Activated CD4-positive, alpha-beta T cell treated with anti-CD3 and anti-CD28 coated beads for 48 hours (primary cell): ENCODE measurements at places on chromosomes 11 and 22.
A peak's percentile ranks its signal among the peaks of the same experiment; 100 is the strongest.

GRCh38 chr11:13115380-13115675 lies 106.2 kb downstream of the RASSF10 start:
- DNase-seq, result no peak

- no peak for DNase-seq
Observed at GRCh38 chr22:17205432-17205831, 13.8 kb downstream of the ADA2 start.

GRCh38 chr11:7254731-7255291 lies 3.1 kb downstream of the SYT9 start:
- DNase-seq, result no peak

- no peak for DNase-seq
Observed at GRCh38 chr11:41177791-41178190, 281.7 kb downstream of the LRRC4C start.

GRCh38 chr11:118180300-118180703 lies 3.9 kb upstream of the SCN2B start:
- peak; percentile 35 for DNase-seq

DNA sequence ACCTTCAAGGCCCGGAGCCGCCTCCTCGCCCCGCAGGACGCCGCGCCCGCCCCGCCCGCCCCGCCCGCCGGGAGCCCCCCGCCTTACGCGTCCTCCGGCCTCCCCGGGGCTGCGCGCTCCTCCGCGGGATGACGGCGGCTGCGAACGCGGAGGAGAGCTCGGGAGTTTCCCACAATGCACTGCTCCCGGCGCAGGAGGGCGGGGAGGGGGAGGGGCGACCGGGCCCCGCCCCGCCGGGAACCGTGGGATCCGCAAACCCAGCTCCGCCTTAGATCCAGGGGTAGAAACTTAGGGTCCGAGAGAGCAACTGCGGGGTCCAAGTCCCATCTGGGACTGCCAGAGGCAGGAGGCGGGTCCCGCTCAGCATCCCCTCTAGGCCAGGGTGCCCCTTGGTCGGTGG lies at the start of gene CEND1:
Gene CEND1, minus strand, starts transcription at position 148 of the 400 bp plus-strand sequence. CDS start 1,514 bp downstream, outside the sequence.
- peak; percentile 69 for DNase-seq

- peak; percentile 81 for DNase-seq
Observed at GRCh38 chr22:39003165-39003638, 10.9 kb upstream of the APOBEC3C start.

- peak; percentile 16 for DNase-seq
Observed at GRCh38 chr22:23837911-23838680, 710 bp downstream of the DERL3 start.

GRCh38 chr11:110125632-110126031 lies 32.4 kb downstream of the ZC3H12C start:
- DNase-seq, result no peak

- no peak for DNase-seq
Observed at GRCh38 chr22:36225333-36225922, 13.9 kb downstream of the APOL2 start.
